Renal pelvis (tissue), 12 donors: ENCODE measurements at places on chromosomes 7 and 10. TPM values are rescaled to one million over a fixed set of nuclear protein-coding genes. Genes with fewer than 3 reads are reported as not detected.

Gene LDB3
- 1.2 TPM for polyA plus RNA-seq

Gene CAV1
- 20.7 TPM for polyA plus RNA-seq

Gene SPDYE2B
- 0.60 TPM for polyA plus RNA-seq

Gene ADRA2A
- 2.7 TPM for polyA plus RNA-seq

Gene ANKRD22
- polyA plus RNA-seq, result 0.28 TPM

GRCh38 chr10:73253225-73253555 is 746 bp upstream of the MRPS16 start:
- DNase-seq, result no peak

DNA sequence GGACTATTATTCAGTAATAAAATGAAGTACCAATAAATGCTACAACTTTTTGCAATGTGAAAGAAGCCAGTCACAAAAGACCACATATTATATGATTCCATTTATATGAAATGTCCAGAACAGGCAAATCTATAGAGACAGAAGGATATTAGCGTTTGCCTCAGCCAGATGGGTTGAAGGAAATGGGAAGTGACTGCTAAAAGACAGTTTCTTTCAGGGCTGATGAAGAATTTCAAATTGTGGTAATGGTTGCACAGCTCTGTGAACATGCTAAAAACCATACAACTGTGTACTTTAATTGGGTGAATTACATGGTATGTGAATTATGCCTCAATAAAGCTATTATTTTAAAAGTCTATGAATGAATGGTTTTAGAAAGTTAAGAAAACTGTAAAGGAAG is 23.9 kb upstream of the REEP3 start:
- no peak for DNase-seq

GRCh38 chr10:30121401-30121800 is 62.0 kb upstream of the JCAD start:
- DNase-seq, result no peak

DNA sequence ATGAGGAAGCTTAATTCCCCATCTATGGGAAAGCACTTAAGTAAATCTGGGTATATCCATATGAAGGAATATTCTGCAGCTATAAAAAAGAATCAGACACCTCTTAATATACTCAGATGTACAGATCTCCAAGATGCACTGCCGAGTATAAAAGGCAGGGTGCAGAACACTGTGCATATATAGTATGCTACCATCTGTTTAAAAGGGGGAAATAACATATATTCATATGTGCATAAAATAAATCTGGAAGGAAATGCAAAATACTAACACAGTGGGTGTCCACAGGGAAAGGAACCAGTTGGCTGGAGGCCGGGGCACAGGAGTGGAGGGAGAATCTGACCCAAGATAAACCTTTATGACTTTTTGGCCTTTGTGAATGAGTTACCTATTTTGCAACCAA is 201.4 kb downstream of the SFMBT2 start:
- DNase-seq, result no peak

DNA sequence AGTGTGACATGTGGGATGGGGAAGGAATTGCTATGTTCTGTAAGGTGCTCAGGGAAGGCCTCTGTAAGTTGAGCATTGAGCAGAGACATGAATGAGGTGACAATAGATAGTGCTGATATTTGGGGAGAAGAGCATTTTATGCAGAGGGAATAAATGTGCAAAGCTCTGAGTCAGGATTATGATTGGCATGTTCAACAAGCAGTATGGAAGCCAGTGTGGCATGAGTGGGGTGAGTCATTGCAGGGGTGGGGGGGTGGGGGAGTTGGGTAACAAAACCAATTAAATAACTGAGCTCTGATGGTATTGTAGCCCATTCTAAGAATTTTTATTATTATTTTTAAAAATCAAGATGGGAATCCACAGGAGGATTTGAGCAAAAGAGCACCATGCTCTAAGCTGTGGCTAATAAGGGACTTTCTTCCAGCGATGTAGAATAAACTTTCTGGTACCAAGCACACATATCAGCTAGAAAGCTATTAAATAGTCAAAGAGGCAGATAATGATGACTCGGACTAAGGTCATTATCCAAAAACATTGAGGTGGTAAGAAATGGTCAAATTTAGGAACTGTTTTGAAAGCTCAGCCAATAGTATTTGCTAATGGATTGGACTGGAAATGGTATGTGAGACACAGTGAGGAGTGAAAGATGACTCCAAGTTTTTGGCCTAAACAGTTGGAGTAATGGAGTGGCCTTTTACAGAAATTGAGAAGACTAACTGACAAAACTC is 96.4 kb downstream of the PRKG1 start:
- DNase-seq, result no peak

DNA sequence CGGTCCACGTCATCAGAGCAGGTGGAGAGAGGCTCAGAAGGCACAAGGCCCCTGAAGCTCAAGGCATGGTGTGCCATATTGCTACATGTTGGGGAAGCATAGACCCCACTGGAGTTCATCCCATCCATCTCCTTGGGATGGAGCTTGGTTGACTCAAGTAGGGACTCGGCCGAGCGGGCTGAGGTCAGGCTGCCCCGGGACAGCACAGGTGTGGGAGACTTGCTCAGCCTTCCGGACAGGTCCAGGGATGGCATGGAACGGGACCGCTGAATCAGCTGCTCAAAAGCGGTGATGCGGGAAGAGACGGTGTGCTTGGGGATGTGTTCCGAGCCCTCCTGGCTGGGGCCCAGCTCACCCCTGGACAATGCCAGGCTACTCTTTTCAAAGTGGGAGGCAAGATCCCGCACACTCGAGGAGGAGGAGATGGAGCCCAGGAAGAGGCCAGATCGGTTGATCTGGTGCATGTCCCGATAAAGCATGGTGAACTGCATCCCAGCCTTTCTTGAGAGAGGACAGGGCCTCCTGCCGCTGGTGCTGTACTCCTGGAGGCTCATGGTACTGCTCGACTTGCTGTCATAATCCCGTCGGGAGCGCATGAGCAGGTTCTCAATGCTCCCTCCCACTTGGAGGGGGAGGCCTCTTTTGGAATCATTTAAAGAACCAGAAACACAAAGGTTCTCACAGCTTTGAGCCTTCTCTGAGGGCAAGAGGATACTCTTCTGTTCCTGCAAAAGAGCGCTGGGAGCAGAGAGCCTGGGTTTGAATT is 65.6 kb upstream of the PDLIM1 start:
- DNase-seq, result no peak

DNA sequence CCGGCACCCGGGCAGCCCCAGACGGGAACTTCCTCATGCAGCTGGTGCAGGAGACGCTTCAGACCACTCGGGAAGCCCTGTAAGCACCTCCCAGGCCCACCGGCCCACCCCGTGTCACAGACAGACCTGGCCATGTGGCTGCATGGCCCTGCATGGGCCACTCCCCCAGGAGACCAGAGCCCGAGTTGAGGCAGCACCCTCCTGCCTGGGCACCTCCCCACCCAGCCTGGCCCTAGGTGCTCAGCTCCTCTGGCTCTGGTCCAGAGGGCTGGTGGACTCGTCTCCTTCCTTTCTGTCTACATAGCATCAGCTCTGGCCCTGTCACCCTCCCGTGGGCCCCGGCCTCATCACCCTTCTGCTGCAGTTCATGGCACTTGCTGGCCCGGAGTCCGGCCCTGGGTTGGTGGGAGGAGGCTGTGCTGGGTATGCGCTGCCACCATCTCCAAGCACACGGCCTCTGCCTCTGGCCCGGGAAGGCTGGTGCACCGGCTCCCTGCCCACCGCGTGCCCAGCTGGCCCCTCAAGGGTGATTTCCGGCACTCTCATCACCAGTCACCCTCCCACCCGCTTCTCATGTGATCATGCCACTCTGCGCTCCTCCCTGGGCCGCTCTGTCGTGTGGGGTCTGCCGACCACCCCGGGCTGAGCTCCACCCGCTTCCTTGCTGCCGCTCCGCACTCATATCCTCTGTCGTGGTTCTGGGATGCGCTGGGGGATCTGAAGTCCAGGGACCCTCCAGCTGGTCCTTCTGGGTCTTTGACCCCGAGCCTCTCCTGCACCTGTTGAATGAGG is 53.1 kb upstream of the DPYSL4 start:
- no peak for DNase-seq

DNA sequence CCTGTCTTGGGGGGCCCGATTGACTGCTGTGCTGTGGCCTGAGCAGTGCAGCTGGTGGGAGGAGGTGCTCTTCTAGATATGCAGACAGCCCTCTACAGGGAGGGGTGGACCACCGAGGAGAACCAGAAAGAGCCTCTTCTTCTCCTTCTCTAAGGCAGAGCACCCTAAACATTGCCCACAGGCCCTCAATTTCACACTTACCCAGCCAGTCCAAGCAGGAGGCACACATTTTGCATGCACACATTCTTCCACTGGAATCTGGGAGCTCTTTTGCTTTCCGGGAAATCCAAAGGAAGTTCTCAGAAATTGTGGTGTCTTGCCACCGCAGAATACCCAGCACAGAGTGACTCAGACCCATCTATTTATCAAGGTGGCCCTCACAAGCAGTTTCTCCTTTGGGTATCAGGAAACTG is 45.8 kb downstream of the EEPD1 start:
- no peak for DNase-seq

DNA sequence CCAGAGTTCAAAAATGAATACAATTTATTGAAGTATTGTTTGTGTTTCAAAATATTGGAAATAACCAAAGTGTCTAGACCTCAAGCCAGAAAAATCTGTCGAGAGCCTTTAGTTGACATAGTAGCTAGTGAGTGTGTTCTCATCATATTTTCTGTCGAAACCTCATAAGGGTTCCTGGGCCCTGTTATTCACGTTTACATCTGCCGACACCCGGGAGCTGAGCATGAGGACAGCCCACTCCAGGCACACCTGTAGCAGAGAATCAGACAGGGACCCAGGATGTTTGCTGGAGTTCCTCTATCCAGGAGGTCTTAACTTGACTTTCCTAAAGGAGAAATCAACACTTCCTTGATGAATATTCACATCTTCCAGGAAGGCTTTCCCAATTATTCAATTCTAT is 72.1 kb upstream of the FGL2 start:
- no peak for DNase-seq

- DNase-seq, result no peak
Observed at GRCh38 chr7:43535810-43536585, 46.9 kb upstream of the STK17A start.
